Germinal center (tissue), 1 donor: ENCODE measurements at places on chromosomes 13 and 19.
A peak's percentile ranks its signal among the peaks of the same experiment; 100 is the strongest.

GRCh38 chr19:1336079-1336684 is 47.5 kb upstream of the NDUFS7 start:
- peak; percentile 64 for DNase-seq

DNA sequence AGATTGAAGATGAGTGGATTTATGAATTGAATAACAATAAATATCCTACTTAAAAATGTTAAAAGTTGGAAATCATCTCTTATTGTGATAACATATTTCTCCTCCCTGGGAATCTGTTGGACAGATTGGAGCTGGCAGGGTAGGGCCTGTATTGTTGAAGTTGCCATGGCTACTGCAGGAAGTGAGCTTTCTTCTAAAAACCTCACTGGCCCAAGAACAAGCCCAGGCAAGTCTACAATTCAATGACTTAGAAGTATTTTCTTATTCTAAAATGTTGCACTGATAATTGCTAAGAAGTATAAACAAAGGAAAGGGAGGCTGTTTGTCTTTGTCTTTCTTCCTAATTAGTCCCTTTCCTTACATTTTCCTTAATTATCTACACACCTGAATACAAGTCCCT is 112.1 kb downstream of the DLEU7 start:
- DNase-seq: no peak

GRCh38 chr19:8655340-8655709 is 24.9 kb downstream of the NFILZ start:
- no peak for DNase-seq

GRCh38 chr13:37627428-37627827 is 28.9 kb upstream of the POSTN start:
- no peak for DNase-seq

DNA sequence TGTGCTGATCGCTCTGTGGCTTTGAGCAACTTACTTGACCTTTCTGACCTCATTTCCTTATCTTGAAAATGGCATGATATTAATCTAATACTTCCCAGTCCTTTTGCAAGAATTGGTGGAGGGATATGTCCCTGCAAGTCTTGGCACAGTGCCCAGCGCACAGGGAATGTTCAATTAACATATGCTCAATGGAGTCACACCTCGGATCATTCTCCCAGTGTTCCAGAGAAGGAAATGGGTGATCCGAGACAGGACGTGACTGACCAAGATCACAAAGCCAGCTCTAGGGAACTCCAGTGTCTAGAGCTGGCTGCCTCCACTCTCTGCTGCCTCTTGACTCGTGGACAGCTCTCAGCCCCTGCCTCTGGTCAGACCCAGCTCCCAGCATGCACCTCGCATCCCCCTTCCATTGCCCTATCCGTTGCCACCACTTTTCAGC is 3.6 kb downstream of the CDC42EP5 start:
- DNase-seq: no peak

DNA sequence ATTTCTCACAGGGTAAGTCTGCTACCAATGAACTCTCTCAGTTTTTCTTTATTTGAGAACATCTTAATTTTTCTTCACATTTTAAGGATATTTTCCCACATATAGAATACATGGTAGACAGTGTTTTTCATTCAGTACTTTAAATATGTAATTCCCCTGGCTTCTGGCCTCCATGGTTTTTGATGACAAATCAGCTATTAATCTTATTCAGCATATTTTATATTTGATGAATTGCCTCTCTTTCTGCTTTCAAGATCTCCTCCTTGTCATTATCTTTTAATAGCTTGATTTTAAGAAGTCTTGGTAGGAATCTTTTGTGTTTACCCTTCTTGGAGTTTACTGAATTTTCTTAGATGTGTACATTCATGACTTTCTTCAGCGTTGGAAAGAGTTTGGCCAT is 27.6 kb downstream of the TNFSF13B start:
- no peak for DNase-seq

- DNase-seq: no peak
Measured at GRCh38 chr13:74052402-74052928, 81.7 kb downstream of the KLF12 start.

DNA sequence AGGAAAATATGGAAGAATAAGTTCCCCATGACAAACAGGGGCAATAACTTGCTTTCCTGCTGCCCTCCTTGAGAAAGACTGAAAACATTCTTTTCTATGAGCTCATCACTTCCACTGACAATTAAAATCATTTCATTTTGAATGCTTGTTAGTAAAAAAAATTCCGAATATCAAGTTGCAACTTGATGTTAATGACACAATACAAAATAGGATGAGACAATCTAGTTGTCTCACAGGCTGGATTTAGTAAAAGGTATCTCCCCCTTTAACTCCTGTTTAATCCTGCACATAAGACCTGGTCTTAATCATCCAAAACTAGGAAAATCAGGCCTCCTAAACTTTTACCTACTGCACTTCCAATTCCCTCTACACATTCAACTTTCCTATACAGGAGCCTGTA is 24.7 kb downstream of the IRS2 start:
- no peak for DNase-seq

GRCh38 chr13:98665638-98665995 is 86.9 kb downstream of the SLC15A1 start:
- DNase-seq: no peak

DNA sequence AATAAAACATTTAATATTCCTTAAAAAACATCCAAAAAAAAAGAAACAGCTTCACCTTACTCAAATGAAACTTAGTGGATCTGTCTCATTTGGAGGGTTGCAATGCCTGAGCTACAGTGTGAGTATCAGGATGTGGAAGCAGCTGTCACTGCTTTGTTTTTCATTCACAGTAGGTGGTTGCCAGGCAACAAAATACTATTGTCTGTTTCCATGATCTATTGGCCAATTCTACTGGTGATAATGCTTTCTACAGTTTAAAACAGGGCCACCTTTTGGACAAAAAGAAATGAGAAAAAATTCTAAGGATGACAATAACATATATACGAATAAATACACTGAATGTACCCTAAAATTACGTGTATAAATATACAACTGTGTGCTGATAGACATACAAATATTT is 3.0 kb downstream of the ENOX1 start:
- no peak for DNase-seq

DNA sequence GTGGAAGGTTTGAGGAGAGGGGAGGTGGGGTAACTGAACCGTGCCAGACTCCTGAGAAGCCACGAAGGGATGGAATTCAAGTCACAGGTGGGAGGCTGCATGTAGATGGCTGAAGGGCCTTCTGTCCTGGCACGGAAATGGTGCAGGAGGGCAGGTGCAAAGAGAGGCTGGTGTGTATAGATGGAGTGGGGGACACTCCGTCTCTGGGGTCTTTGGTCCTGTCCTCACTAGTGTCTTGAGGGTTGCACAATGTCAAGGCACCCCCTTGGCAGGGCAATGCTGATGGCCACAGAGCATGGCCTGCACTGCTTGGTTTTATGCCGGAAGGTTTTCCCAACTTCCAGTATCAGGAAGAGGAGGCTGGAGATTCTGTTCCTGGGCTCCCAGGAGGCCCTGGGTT is 82.7 kb upstream of the SIAH3 start:
- no peak for DNase-seq

DNA sequence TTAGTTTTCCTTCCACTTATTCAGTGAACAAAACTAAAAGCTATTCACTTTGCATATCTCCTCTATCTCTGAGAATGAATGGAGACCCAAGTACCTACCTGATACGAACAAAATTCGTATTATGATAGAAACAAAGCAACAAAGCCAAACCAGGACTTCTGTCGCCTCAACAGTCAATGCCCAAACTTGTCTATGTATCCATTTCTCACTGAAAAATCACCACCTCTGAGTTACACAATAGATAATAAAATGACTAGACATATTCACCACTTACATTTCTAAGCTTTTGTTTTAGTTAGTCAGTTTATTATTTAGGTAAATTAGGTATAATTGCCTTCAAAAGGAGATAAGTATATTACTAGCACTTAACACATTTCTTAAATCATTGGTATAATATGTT is 67.7 kb downstream of the CAB39L start:
- DNase-seq: no peak

GRCh38 chr13:40664350-40665125 is 1.9 kb downstream of the FOXO1 start:
- peak; percentile 65 for DNase-seq

DNA sequence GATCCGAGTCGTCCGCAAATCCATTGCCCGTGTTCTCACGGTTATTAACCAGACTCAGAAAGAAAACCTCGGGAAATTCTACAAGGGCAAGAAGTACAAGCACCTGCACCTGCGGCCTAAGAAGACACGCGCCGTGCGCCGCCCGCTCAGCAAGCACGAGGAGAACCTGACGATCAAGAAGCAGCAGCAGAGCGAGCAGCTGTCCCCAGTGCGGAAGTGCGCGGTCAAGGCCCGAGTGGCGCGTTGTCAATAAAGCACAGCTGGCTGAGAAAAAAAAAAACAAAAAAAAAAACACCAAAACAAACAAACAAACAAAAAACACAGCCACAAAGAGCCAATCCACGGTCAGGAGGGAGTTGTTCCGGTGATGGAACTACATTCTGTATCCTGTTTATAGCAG is 4.7 kb upstream of the GNA15 start:
- DNase-seq: no peak

GRCh38 chr19:8618751-8619150 is 8.2 kb upstream of the ADAMTS10 start:
- DNase-seq: no peak

- DNase-seq: no peak
Measured at GRCh38 chr13:46648166-46648607, 95.2 kb downstream of the LRCH1 start.

GRCh38 chr19:1122972-1123363 is 19.2 kb downstream of the GPX4 start:
- peak; percentile 74 for DNase-seq

GRCh38 chr19:18397242-18398202 is at the start of gene LRRC25:
Gene LRRC25, minus strand, starts transcription at chr19:18397622. Its CDS starts 659 bp downstream, at chr19:18396963.
- DNase-seq: peak; percentile 72

- DNase-seq: no peak
Measured at GRCh38 chr19:29882719-29883105, 59.3 kb upstream of the URI1 start.

GRCh38 chr19:18768046-18768771 is 22.9 kb downstream of the COMP start:
- no peak for DNase-seq

- DNase-seq: no peak
Measured at GRCh38 chr19:34391813-34392212, 12.4 kb upstream of the PDCD2L start.

DNA sequence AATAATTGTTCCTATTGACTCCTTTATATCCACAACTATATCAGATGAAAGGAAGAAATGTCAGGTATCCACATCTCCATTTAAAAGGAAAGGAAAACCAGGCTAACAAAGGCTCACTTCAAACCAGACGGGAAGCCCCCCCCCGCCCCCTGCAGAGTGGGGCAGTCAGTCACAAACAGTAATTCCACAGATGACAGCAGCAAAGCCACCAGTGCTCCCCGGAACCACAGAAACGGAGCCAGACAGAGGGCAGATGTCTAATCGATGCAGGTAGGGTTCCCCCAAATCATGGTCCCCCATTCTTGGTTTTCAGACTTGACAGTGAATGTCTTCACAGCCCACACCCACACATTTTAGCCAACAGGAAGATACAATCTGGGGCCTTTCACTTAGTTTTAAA is 100.8 kb downstream of the STK24 start:
- DNase-seq: no peak

GRCh38 chr13:52851137-52851962 is 2.9 kb upstream of the PCDH8 start:
- no peak for DNase-seq

- no peak for DNase-seq
Measured at GRCh38 chr19:40693150-40693788, 2.8 kb upstream of the NUMBL start.

GRCh38 chr19:46197314-46198070 is 32.0 kb upstream of the IGFL1 start:
- DNase-seq: no peak

DNA sequence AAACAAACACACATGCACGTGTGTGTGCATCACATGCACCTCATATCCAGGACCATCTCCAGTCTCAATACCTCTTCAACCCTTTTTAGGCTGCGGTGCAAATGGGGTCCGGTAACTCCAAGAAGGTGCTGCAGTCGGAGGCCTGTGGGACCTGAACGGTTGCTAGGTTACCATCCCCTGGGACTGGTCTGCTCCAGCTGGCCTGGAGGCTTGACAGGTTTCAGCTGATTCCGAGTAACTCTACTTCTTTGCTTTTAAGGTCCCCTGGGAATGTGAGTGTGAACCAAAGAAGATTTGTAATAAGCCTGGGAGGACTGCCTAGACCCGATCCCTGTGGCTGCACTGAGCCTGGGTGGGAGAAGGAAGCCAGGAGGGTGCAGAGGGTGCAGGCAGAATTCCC is 117.5 kb downstream of the CCNA1 start:
- peak; percentile 4 for DNase-seq

- peak; percentile 88 for DNase-seq
Measured at GRCh38 chr19:47231215-47232054, 436 bp upstream of the BBC3 start.

GRCh38 chr19:49570997-49571676 is 9.2 kb downstream of the NOSIP start:
- DNase-seq: no peak

- DNase-seq: peak; percentile 31
Measured at GRCh38 chr13:50916701-50917184, 7.2 kb downstream of the RNASEH2B start.

DNA sequence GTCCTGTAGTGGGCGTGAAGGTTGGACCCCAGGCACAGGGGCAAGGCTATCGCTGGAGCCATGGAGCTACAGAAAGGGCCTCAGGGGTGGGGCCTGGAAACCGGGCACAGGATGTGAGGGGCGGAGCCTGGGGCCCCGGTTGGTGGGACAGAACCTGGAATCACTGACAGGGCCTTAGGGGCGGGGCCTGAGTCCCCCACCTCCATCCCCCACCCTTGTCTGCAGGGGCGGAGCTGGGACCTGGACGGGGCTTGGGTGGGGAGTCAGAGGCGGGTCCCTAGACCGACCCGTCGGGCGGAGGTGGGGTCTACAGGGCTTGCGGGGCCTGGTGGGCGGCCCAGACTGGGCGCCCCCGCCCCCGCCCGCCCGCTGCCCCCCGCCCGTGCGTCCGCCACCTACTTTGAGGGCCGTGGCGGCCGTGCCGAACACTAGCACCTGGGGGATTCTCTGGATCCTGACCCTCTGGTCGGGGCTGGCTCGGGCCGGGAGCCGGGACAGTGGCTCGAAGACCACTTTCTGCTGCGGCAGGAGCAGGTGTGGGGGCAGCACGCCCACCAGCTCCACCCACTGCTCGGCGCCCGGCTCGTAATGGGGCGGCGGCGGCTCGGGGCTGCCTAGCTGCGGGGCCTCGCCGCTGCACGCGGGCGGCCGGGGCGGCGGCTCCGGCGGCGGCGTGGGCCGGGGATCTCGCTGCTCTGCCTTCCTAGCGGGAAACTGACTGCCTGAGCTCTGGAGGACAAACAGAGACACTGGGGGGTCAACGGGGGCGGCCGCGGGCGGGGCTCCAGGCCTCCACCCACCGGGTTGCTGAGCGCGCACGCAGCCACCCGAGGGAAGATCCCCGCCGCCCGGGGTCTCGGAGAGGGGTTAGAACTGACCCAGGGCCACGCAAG is 26.3 kb downstream of the DCAF15 start:
- DNase-seq: peak; percentile 20

DNA sequence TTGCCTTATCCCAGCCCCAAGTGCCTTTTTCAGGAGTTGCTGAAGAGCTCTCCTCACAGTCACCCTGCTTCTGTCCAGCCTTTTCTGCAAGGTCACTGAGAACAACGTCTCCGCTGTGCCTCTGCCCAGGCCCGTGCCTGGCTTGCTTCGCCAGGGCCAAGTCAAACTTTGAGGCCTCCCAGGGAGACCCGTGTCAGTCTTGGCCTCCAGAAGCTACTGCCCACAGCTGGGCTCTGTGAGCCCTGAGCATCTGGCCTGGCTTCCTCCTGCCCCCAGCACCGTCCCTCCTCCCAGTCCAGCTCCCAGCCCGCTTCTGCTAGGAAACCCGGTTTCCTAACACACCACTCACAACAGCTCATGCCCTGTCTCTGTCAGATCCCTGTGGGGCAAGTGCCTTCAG is 165.9 kb downstream of the TEX29 start:
- DNase-seq: no peak
